Vagina (tissue), 2 donors: ENCODE measurements at places on chromosomes 3 and 15. TPM values are rescaled to one million over a fixed set of nuclear protein-coding genes. Genes with fewer than 3 reads are reported as not detected.

DNA sequence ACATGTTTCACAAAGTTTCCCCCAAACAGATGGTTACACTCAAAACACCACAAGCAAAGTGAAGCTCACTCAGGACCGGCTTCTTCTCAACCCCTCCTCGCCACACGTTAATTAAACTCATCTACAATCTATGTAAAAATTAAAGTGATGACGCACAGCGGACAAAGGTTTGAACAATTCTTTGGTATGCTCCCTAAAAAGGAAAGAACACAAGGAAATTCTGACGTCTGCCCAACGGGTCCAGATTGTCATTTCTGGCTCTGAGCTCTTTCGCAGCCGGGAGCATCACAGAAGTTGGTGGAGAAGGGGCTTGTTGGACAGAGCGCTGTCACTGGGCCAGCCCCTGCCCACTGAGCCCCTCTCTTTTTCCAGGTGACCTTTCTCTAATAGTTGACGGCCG lies 173.7 kb upstream of the CHRNA7 start:
- no peaks in the 10 kb centered on the region for H3K36me3 ChIP-seq
- no peaks in the 10 kb centered on the region for H3K4me1 ChIP-seq
- DNase-seq = no peak
- no peaks in the 10 kb centered on the region for H3K27me3 ChIP-seq

GRCh38 chr15:58526647-58527192 lies 94.9 kb downstream of the LIPC start:
- H3K27me3 ChIP-seq = no peaks in the 10 kb centered on the region
- no peak for DNase-seq
- no peak overlapping the region for H3K27ac ChIP-seq
- H3K36me3 ChIP-seq = no peaks in the 10 kb centered on the region

The TMEM42 gene
- total RNA-seq = 10.8 TPM

- no peaks in the 10 kb centered on the region for H3K4me1 ChIP-seq
- no peaks in the 10 kb centered on the region for H3K27me3 ChIP-seq
- DNase-seq = no peak
- no peak overlapping the region for H3K4me3 ChIP-seq
These were observed 987.1 kb upstream of the CADM2 start for GRCh38 chr3:83971666-83972065.

GRCh38 chr3:13564751-13565560 lies 16.0 kb downstream of the FBLN2 start:
- no peak overlapping the region for H3K4me3 ChIP-seq
- no peaks in the 10 kb centered on the region for H3K36me3 ChIP-seq
- no peak for DNase-seq
- H3K27me3 ChIP-seq = no peaks in the 10 kb centered on the region
- no peak overlapping the region for H3K27ac ChIP-seq

DNA sequence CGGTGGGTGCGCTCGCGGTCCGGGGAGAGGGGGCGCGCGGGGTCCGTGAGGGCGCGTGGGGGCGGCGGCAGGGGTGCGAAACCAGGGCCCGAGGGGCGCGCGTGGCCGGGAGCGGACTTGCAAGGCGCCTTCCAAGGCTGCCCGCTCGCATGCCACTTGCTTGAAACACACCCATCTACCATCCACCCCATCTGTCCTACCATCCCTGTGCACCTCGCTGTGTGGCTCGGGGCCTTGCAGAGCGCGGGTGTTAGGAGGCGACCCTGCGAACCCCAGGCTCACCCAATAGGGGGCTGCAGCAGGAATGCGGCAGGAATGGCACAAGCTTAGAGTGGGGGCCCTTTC lies 240 bp downstream of the CFAP100 start:
- DNase-seq = no peak
- peaks cover 8% of the 10 kb centered on the region for H3K4me1 ChIP-seq
- peak overlapping the region; percentile 24 for H3K4me3 ChIP-seq
- no peaks in the 10 kb centered on the region for H3K27me3 ChIP-seq
- H3K27ac ChIP-seq = no peak overlapping the region

DNA sequence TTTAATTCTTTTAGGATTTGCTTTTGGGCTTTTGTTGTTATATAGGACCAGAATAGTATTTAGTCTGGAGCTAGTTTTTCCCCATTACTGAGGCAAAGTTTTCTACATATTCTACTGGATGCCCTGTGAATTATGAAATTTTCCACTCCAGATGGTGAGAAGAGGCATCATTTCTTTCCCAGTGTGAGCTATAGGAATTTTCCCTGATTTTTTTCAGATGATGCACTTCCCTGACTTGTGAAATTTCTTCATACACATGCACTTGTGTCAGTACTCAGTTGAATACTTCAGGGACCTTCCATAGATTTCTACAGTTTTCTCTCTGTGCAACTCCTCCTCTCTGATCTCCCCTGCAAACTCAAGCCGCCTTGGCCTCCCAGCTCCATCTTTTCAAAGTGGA lies 73.7 kb upstream of the SLCO2A1 start:
- no peaks in the 10 kb centered on the region for H3K36me3 ChIP-seq
- H3K27me3 ChIP-seq = no peaks in the 10 kb centered on the region
- DNase-seq = no peak

The SUSD5 gene
- total RNA-seq = 0.98 TPM

DNA sequence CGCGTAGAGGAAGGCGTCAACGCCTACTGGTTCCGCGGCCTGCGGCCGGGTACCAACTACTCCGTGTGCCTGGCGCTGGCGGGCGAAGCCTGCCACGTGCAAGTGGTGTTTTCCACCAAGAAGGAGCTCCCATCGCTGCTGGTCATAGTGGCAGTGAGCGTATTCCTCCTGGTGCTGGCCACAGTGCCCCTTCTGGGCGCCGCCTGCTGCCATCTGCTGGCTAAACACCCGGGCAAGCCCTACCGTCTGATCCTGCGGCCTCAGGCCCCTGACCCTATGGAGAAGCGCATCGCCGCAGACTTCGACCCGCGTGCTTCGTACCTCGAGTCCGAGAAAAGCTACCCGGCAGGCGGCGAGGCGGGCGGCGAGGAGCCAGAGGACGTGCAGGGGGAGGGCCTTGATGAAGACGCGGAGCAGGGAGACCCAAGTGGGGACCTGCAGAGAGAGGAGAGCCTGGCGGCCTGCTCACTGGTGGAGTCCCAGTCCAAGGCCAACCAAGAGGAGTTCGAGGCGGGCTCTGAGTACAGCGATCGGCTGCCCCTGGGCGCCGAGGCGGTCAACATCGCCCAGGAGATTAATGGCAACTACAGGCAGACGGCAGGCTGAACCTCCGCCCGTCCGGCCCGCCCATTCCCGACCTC lies 4.1 kb downstream of the ISLR2 start:
- peaks cover 40% of the 10 kb centered on the region for H3K4me1 ChIP-seq
- peaks cover 16% of the 10 kb centered on the region for H3K27me3 ChIP-seq
- peak; percentile 75 for DNase-seq
- H3K27ac ChIP-seq = no peak overlapping the region
- H3K4me3 ChIP-seq = no peak overlapping the region
